Heart right ventricle (tissue), 16 donors: ENCODE measurements at places on chromosomes 7 and 10. TPM values are rescaled to one million over a fixed set of nuclear protein-coding genes. Genes with fewer than 3 reads are reported as not detected.
A peak's percentile ranks its signal among the peaks of the same experiment; 100 is the strongest.

- H3K4me1 ChIP-seq, result no peaks in the 10 kb centered on the region
- H3K4me3 ChIP-seq, result no peak overlapping the region
- no peaks in the 10 kb centered on the region for H3K27me3 ChIP-seq
- H3K36me3 ChIP-seq, result no peaks in the 10 kb centered on the region
- no peak overlapping the region for H3K27ac ChIP-seq
Measured at GRCh38 chr7:42198974-42199668, 37.9 kb downstream of the GLI3 start.

GRCh38 chr7:138649506-138649905, 51.7 kb downstream of the SVOPL start:
- H3K27me3 ChIP-seq, result no peaks in the 10 kb centered on the region
- H3K4me1 ChIP-seq, result no peaks in the 10 kb centered on the region
- H3K4me3 ChIP-seq, result no peak overlapping the region
- no peak for DNase-seq
- H3K36me3 ChIP-seq, result no peaks in the 10 kb centered on the region

DNA sequence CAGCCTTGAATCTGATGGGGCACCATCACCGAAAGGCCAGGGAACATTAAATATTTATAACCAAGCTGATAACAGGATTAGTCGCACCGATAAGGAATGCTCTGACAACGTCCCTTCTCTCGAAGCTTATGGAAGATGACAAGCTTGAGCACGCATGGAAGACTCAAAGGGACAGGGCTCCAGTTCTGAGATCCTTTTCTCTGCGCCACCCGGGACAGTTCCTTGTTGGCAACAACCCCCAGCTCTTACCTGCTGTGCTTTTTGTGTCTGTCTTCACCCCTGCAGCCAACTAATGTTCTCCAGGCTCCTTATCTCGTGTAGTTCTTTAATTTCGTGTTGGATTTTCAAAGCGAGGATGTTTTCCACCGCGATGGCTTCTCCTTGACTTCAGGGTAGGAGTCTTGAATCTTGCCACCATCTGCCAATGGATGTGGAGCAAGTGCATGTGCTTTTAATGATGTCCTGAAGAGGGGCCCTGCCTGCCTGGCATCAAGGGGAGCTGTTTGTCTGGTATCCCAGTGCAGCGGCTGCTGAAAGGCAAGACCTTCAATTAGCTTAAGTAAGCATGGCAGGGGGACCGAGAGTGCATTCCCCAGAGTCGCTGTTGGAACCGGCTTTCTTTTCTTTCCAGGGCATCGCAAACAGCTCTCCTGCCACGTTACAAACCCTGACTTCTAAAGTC, 354 bp upstream of the FERD3L start:
- no peak overlapping the region for H3K4me3 ChIP-seq
- peaks cover 43% of the 10 kb centered on the region for H3K27me3 ChIP-seq
- H3K4me1 ChIP-seq, result peaks cover 5% of the 10 kb centered on the region
- H3K36me3 ChIP-seq, result no peaks in the 10 kb centered on the region
- H3K27ac ChIP-seq, result no peak overlapping the region
- DNase-seq, result no peak

DNA sequence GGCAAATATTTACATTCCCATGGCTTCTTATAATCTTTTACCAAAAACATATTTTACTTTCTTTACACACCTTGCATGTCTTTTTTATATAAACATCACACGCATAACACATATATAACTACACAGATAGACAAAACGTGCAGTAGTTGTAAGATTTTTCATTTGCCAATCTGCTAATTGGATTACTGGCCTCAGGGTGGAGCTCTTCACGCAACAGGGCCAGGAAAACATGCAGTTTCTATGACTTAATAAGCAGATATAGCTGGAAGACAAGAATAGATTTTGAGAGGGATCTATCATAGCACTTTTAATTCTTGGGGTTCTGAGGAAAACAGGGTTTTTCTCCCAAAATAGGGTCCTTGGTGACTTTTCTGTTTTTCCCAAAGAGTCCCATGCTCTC, 12.7 kb downstream of the ACADSB start:
- H3K4me1 ChIP-seq, result no peaks in the 10 kb centered on the region
- H3K27ac ChIP-seq, result no peak overlapping the region
- no peak for DNase-seq
- H3K36me3 ChIP-seq, result no peaks in the 10 kb centered on the region

DNA sequence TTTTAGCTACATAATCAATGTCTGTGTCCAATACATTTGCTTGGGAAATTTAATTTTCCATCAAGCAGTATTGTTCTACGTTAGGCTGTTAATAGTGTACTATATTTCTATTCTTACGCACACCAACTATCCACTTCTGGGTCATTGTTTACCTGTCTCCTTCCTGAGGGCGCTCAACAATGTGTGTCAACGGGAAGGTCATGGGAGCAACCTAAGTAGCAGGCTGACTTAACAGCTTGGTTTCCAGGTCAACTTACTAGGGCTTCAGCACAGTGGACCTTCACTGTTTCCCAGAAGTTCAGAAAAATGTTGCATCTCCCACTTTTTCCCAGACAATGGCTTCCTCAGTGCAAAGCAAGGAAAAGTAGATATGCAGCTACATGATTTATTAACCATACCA, 13.7 kb downstream of the THSD7A start:
- no peak for DNase-seq
- H3K4me1 ChIP-seq, result no peaks in the 10 kb centered on the region
- H3K27ac ChIP-seq, result no peak overlapping the region
- no peak overlapping the region for H3K4me3 ChIP-seq
- no peaks in the 10 kb centered on the region for H3K36me3 ChIP-seq

GRCh38 chr10:9301148-9301547, 1246.7 kb downstream of the GATA3 start:
- no peak for DNase-seq
- no peaks in the 10 kb centered on the region for H3K27me3 ChIP-seq
- no peak overlapping the region for H3K27ac ChIP-seq
- H3K4me1 ChIP-seq, result no peaks in the 10 kb centered on the region
- H3K4me3 ChIP-seq, result no peak overlapping the region

GRCh38 chr10:60417901-60418300, 28.2 kb upstream of the ANK3 start:
- no peaks in the 10 kb centered on the region for H3K36me3 ChIP-seq
- H3K4me1 ChIP-seq, result no peaks in the 10 kb centered on the region
- no peaks in the 10 kb centered on the region for H3K27me3 ChIP-seq
- no peak for DNase-seq

DNA sequence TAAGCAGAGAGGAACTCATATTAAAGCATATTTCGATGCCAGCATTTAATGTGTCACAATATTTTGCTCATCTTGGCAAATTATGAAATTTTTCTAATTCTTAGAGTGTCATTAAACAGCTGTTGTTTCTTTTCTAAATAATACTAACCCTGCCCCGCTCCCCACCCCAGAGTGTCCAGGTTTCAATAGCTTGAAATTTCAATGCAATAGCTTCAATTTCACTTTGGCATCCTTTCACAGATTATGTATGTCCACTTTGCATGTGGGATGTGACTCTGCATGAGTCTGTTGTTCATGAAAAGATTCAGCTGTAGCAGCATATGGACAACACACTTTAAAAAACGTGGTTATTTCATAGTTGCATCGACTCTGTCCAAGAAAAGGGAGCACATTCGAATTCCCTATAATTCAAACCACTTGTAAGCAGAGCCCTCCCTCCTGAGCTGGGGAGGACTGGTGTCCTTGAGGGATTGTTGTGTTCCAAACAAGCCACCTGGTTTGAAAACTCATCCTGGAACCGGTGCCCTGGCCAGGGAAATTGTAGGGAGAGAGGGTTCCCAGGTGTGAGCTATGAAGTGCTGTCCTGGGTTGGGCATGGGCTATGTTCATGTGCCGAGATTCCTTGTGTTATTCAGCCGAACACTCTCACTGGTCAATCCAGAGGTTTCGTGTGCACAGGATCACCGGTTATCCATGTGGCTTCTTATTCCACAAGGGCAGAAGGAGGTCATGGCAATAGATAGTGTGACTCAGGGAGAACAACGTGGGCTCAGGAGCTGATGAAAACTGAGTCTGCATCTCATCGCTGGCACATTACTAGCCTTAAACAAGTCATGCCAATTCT, 64.6 kb upstream of the CREB5 start:
- peak overlapping the region; percentile 73 for H3K27ac ChIP-seq
- H3K4me3 ChIP-seq, result no peak overlapping the region
- no peaks in the 10 kb centered on the region for H3K27me3 ChIP-seq
- H3K4me1 ChIP-seq, result peaks cover 27% of the 10 kb centered on the region

- no peaks in the 10 kb centered on the region for H3K36me3 ChIP-seq
- no peak overlapping the region for H3K4me3 ChIP-seq
- H3K27ac ChIP-seq, result no peak overlapping the region
- no peaks in the 10 kb centered on the region for H3K27me3 ChIP-seq
- no peak for DNase-seq
Measured at GRCh38 chr7:50646069-50646468, 80.9 kb upstream of the DDC start.

GRCh38 chr7:100626530-100627237, 14.3 kb downstream of the MOSPD3 start:
- peaks cover 10% of the 10 kb centered on the region for H3K4me1 ChIP-seq
- H3K36me3 ChIP-seq, result no peaks in the 10 kb centered on the region
- H3K27me3 ChIP-seq, result peaks cover 2% of the 10 kb centered on the region
- H3K4me3 ChIP-seq, result peak overlapping the region; percentile 53

GRCh38 chr7:140645166-140645900, 4.7 kb upstream of the DENND2A start:
- H3K27me3 ChIP-seq, result no peaks in the 10 kb centered on the region
- DNase-seq, result no peak
- no peaks in the 10 kb centered on the region for H3K36me3 ChIP-seq
- peaks cover 17% of the 10 kb centered on the region for H3K4me1 ChIP-seq

DNA sequence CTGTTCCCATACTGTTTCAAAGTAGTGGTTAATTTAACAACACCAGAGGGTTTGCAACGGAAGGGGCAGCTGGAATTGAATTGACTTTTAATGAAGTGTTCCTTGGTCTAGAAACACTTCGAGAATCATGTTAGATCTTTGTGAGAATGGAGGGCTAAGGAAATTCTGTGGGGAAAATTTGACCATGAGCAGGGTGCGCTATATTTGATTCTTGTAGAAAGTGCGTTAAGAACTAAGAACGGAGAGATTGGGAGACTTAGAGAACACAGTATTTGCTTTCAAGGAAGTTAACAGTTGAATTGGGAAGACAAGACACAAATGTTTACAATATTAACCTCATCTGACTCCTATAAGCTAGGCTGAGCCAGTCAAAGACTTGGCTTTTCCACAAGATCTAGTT, 1.2 kb downstream of the ZNF212 start:
- peaks cover 21% of the 10 kb centered on the region for H3K4me1 ChIP-seq
- H3K27ac ChIP-seq, result no peak overlapping the region
- no peaks in the 10 kb centered on the region for H3K27me3 ChIP-seq
- no peaks in the 10 kb centered on the region for H3K36me3 ChIP-seq
- peak overlapping the region; percentile 98 for H3K4me3 ChIP-seq

DNA sequence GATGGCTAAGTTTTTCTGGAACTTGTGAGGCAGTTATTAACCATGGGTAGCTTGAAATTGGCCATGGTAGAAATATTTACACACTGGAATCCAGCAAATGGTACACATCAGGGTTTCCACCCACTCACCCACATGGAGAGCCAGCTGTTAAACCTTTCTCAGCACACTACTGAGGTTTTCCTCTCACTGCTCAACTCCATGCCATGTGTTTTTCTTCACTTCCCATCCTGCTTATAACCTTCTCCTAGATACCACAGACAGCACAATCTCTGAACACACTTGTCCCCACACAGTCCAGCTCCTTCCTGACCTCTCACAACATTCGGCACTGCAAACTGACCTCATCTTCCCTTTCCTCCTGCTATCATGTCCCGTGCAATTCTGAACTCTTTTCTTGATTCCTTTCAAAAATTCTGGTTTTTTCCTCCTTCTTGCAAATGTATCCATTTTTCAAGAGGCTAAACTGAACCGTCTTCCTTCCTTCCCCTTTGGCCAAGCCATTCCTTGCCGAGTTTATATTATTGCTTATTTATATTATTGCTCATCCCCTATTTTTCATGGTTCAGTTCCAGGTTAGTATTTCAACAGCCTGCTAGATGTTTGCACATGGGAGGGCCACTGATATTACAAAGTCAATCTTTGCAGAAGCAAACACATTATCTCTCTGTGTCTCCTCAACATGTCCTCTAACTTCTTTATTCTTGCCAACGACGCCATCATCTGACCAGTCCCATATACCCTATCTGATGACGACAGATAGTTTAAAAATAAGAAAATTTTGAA, 606.4 kb downstream of the SORCS1 start:
- H3K36me3 ChIP-seq, result no peaks in the 10 kb centered on the region
- no peaks in the 10 kb centered on the region for H3K27me3 ChIP-seq
- H3K27ac ChIP-seq, result no peak overlapping the region
- H3K4me1 ChIP-seq, result no peaks in the 10 kb centered on the region

- no peaks in the 10 kb centered on the region for H3K36me3 ChIP-seq
- DNase-seq, result no peak
- H3K27me3 ChIP-seq, result no peaks in the 10 kb centered on the region
- no peak overlapping the region for H3K4me3 ChIP-seq
- H3K27ac ChIP-seq, result no peak overlapping the region
Measured at GRCh38 chr7:137661634-137662033, 185.1 kb downstream of the DGKI start.

- no peak overlapping the region for H3K4me3 ChIP-seq
- H3K36me3 ChIP-seq, result no peaks in the 10 kb centered on the region
- no peak overlapping the region for H3K27ac ChIP-seq
- no peaks in the 10 kb centered on the region for H3K27me3 ChIP-seq
- DNase-seq, result no peak
- no peaks in the 10 kb centered on the region for H3K4me1 ChIP-seq
Measured at GRCh38 chr7:154425271-154425670, 373.1 kb downstream of the DPP6 start.

- no peaks in the 10 kb centered on the region for H3K36me3 ChIP-seq
- DNase-seq, result no peak
- H3K4me1 ChIP-seq, result no peaks in the 10 kb centered on the region
Measured at GRCh38 chr7:3206771-3207191, 94.3 kb upstream of the SDK1 start.

- no peak overlapping the region for H3K4me3 ChIP-seq
- DNase-seq, result no peak
- no peaks in the 10 kb centered on the region for H3K4me1 ChIP-seq
- H3K36me3 ChIP-seq, result no peaks in the 10 kb centered on the region
Measured at GRCh38 chr10:69239136-69239535, 19.0 kb downstream of the HKDC1 start.

- H3K36me3 ChIP-seq, result no peaks in the 10 kb centered on the region
- peak overlapping the region; percentile 23 for H3K4me3 ChIP-seq
- peaks cover 56% of the 10 kb centered on the region for H3K4me1 ChIP-seq
- H3K27ac ChIP-seq, result peak overlapping the region; percentile 2
- no peaks in the 10 kb centered on the region for H3K27me3 ChIP-seq
Measured at GRCh38 chr10:50326757-50327701, 75.7 kb upstream of the ASAH2 start.

GRCh38 chr10:125982260-125982948, 86.0 kb downstream of the FANK1 start:
- H3K27me3 ChIP-seq, result no peaks in the 10 kb centered on the region
- peaks cover 3% of the 10 kb centered on the region for H3K4me1 ChIP-seq
- H3K4me3 ChIP-seq, result no peak overlapping the region

The NUP205 gene
- total RNA-seq, result 13.0 TPM

The OR9A2 gene
- total RNA-seq, result not detected

The SEMA4G gene
- 1.6 TPM for total RNA-seq

The MRLN gene
- not detected for total RNA-seq

The ELOVL3 gene
- total RNA-seq, result 0.30 TPM

The AKR1E2 gene
- total RNA-seq, result 6.5 TPM

The PON1 gene
- total RNA-seq, result not detected

The IDI2 gene
- 1.2 TPM for total RNA-seq

The CAPZA2 gene
- total RNA-seq, result 346 TPM

The ZNF485 gene
- 1.7 TPM for total RNA-seq

The PLEKHS1 gene
- not detected for total RNA-seq

The WIPF3 gene
- total RNA-seq, result 8.8 TPM

The AGFG2 gene
- total RNA-seq, result 23.4 TPM
